Activated CD4-positive, alpha-beta T cell treated with anti-CD3 and anti-CD28 coated beads, Interleukin-2, amount 50 U/mL, for 1 hour (primary cell): ENCODE measurements at places on chromosomes 1 and 21.
A peak's percentile ranks its signal among the peaks of the same experiment; 100 is the strongest.

DNA sequence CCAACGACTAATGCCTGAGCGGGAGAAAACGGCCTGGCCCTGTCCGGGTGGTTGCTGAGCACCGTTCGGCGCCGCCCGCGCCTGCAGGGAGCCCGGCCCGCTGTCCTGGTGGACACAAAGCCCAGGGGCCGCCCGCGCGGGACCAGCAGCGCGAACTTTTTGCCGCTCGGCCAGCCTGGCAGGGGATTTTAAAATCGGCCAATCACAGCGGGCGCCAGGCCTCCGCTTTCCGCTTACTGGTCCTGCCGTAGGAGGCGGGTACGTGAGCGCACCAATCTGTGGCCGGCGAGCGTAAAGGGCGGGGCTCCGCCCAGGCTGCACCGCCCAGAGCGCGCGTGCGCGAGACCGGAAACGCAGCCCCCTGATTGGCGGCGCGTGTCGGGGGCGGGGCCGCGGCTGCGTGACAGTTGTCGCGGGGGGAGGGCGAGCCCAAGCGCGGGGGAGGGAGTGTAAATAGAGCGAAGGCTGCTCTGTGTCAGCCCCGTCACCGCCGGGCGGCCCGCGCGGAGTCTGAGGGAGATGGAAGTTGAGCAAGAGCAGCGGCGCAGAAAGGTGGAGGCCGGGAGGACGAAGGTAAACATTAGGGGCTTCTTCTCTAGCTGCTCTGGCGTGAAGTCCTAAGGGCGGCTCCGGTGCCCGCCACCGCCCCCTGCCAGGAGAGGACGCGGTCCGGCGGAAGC lies at the start of the genes C21orf58 and PCNT:
Gene C21orf58, minus strand, starts transcription at position 161 of the 680 bp plus-strand sequence. CDS start 1,132 bp downstream, outside the sequence.
Gene PCNT, plus strand, starts transcription at position 447 of the 680 bp plus-strand sequence. Its CDS starts 73 bp downstream, at position 520.
- DNase-seq: peak; percentile 97

DNA sequence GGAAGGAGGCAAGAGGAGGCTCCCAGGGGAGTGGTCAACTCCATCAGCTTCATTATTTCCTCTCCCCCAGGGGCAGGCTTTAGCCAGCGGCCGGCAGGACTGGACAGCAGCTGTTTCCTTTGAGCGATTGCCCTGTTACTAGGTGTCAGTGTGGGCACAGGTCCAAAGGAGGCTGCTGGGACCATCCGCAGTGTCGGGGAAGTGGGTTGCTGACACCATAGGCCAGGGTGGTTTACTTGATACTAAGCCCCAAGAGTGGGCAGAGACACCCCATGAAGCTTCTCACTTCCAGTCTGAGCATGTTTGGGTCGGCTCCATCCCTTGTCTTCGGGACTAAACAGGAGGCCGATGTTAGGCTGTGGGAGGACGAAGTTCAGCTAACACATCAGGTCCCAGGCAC lies 63.6 kb downstream of the KAZN start:
- no peak for DNase-seq

DNA sequence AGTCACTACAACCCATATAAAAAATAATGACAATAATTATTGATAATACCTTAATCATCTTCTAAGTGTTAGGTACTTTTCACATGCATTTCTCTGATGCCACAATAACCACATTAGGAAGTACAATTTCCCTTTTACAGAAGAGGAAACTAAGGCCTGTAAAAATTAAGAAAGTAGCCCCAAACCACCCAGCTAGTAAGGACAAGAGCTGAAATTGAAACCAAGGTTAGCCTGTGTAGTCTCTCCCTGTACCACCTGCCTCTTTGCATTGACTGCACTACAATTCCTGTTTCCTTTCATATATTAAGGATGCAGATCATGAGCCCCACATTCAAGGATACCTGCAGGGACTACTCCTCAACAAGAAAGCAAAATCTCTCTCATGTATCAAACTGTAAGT lies 288.8 kb downstream of the GPATCH2 start:
- no peak for DNase-seq

DNA sequence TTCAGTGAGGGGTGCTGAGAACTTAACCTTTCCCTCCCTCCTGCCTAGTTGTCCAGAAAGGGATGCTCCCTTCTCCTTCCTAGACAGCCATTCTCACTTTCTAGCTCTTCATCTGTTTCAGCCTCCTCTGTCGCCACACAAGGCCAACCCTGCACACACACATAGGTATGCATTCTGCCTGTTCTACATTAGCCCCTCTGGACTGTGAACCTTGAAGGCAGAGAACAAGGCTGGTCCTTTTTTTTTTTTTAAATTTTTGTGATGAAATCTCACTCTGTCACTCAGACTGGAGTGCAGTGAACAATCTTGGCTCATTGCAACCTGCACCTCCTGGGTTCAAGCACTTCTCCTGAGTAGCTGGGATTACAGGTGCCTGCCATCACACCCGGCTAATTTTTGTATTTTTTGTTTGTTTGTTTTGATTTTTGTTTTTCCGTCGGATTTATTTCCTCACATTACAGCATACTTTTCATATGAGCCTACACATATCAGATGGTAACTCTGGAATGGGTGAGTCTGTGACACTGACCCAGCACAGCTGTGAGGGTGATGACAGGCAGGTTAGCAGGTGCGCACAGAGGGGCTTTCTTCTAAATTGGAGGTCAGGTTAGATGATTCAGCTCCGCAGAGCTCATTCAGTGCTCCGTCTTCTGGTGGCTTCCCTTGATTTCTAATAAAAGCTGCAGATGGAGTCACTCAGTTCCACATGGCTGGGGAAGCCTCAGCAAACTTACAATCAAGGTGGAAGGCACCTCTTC lies 4.9 kb upstream of the AKR1A1 start:
- DNase-seq: no peak

- DNase-seq: no peak
These were observed at the start of gene SH3BGR for GRCh38 chr21:39451332-39452206. SH3BGR (plus strand) TSS chr21:39451970; CDS start chr21:39452097, 127 bp downstream.

DNA sequence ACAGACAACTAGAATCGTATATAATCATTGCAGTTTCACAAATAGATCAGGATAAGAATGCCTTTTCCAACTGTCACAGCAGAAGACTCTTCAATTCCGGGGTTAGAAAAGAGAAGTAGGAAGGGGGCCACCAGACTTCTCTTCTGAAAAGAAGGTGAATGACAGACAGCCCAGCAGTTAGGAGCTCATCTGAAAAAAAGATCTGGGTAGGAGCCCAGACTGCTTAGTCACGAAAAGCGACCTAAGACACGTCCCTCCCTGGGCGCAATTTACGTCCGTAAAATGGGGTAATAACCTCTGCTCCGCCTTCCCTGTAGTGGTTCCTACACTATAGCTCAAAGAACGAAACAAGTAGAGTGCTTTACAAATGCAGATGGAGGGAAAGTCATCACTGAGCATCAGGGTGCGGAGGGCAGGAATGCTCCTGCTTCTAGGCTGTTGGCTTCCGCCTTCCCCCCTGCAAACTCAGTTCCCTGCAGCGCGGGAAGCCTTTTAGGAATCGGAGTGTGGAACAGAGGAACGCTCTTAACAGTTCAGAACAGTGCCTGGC lies 582 bp downstream of the ORC1 start:
- peak; percentile 40 for DNase-seq

GRCh38 chr1:115462566-115463076 lies 124.6 kb upstream of the NGF start:
- no peak for DNase-seq

DNA sequence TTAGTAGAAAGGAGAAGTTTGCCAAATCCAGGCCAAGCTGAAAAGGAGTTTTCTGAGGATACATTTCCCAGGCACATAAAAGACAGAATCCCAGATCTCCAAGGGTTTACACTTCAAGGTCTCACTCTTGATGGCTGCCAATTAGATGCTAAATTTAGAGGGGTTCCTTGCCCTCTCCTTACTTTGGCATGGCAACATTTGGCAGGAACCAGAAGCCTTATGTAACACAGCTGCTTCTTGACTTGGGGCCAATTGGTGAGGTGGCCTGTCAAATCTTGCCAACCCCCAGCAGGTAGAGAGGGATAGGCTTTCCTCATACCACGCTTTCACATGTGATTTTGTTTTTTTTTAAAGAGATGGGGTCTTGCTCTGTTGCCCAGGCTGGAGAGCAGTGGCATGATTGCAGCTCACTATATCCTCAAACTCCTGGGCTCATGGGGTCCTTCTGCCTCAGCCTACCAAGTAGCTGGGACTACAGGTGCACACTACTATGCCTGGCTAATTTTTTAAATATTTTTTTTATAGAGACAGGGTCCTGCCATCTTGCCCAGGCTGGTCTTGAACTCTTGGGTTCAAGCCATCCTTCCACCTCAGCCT lies 25.2 kb upstream of the NKAIN1 start:
- no peak for DNase-seq

DNA sequence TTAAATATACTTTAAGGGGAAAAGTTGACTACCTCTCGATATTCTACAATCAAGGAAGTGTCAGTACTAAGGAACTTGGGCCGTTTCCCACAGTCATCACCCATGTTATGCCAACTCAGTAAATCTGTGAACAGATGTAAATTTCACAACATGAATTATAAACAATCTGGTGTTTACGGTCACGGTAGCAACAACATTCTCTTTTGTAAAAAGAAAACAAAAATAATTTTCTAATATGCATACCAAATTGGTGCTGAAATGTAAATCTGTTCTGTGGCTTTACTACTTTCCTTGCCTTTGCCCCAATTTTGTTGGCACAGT lies 1.2 kb downstream of the SH3GLB1 start:
- DNase-seq: no peak

- peak; percentile 69 for DNase-seq
These were observed 675 bp downstream of the IFNAR1 start for GRCh38 chr21:33325222-33326067.

GRCh38 chr1:154620751-154621150 lies 12.8 kb upstream of the ADAR start:
- no peak for DNase-seq

DNA sequence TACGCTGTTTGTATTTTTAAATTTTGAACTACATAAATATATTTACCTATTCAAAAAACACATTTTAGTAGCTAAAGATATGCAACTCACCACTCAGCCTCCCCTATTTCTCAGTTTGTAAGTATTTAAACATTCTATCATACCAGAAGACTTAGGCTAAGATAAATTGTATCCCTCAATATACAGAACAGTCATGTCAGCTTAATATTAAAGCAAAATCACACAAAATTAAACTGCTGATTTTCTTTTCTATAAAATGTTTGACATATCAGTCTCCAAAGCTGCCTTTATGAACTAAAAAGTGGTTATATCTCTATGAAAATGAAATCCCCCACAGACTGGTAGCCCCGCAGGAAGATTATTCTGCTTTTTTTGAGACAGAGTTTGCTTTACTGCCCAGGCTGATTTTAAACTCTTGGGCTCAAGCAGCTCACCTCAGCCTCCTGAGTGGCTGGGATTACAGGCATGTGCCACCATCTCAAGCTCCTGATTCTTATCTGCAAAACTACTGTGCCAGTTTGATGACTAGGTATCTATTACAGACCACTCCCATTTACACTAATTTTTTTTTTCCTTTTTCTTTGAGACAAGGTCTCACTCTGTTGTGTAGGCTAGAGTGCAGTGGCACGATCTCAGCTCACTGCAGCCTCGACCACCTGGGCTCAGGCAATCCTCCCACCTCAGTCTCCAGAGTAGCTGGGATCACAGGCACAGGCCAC lies 37.6 kb downstream of the NRDC start:
- DNase-seq: no peak

DNA sequence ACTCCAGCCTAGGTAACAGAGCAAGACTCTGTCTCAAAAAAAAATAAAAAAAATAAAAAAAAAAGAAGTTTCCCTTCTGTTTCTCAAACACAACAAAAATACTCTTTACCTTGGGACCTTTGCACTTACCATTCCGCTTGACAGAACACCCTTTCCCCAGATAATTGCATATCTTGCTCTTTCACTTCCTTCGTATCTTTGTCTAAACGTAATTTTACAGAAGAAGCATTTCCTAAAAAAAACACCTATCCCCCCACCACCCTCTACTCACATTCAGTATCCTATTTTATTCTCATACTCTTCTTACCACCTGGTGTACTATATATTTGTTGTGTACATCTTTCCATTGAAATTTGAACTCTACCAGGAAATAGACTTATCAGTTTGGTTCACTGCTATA lies 32.7 kb downstream of the ASH1L start:
- no peak for DNase-seq

GRCh38 chr21:39363607-39364555 lies 15.0 kb upstream of the HMGN1 start:
- DNase-seq: no peak

DNA sequence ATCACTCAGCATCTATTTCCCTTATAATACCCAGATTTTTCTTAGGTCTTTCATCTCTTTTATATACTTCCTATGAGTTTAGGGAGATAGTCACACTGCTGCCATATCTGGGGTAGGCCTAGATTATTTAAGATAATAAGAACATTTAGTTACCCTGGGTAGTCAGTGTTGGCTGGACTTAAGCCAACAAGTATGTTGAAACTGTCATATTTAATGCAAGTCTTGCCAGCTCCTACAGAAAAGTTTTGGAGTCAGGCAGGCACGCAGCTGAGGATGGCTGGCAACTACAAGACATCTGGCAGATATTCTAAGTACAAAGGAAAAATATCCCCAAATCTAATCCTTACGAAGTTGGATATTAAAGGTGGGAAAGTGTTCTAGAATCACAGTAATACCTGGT lies 19.2 kb upstream of the DEPDC1 start:
- no peak for DNase-seq

- DNase-seq: no peak
These were observed 42.9 kb upstream of the CD53 start for GRCh38 chr1:110829955-110830553.

- no peak for DNase-seq
These were observed 50.7 kb downstream of the VAV3 start for GRCh38 chr1:107914119-107914765.

DNA sequence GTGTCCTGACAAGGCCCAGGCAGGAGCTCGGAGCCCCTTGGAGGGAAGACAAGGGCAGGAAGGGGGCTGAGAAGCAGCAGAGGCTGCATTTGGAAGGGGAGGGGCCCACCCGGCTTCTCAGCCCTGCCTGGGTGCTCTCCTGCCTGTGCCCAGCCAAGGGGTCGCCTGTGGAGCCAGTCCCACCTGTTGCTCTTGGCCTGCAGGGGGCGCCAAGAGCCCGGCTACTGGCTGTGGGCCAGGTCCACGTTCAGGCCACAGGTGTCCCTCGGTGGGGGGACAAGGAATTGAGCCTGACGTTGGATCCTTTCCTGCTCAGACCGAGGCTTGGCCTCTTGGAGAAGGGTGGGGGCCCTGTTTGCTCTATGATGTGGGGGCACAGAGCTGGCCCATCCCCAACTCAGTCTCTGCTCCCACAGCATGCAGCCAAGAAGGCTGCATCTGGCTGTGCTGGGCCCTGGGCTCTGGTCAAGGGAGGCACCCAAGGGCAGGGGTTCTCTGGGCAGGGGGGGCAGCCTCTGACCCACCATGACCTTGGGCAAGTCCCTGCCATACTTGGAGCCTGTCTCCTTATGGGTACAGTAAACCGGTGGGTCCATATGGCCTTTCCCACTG lies 10.9 kb downstream of the WNT4 start:
- DNase-seq: peak; percentile 49

- no peak for DNase-seq
These were observed 18.0 kb downstream of the LTN1 start for GRCh38 chr21:28974531-28975227.
